ENCODE measurements at places on chromosomes 7 and 10.

- DNase-seq = no peak
Measured at GRCh38 chr10:107423903-107424302, 259.4 kb upstream of the SORCS1 start.

DNA sequence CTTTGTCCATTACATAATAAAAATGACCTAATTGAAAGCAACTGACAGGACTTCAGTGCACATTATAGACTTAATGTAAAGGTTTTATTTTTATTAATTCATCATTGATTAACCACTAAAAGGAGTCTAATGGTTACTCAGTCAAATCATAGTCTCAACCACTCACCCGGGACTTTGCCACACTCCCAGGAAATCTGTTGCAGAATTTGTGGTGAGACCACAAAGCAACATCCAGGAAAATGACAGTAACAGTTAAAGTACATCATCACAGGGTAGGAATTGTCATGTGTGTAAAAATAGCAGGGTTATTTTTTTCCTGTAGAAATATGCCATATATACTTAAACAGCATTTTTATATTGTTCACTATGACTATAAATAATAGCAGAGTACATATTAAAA lies 6.3 kb upstream of the HGF start:
- DNase-seq = peak; percentile 66

- no peak for DNase-seq
Measured at GRCh38 chr7:92034116-92034515, 93.5 kb downstream of the AKAP9 start.

DNA sequence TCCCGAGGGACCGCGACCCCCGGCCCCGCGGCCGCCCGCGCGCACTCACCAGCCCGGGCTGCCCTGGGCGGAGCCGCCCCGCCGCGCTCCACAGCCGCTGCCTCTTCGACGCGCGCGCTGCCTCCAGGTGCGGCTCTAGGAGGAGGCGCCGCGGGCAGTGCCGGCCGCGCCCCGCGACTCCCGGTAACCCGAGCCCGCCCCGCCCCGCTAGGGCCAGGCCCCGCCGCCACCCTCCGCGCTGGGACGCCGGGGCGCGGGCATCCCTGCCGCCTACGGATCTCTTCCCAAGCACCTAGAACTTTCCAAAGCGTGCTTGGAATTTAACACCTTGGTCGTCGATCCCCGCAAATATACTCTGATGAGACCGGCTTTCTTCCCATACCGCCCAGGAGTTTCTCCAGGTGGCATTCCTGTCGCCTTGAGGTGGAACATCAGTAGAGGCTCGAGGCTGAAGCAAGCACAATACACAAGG lies at the start of gene SLC26A5:
SLC26A5 (minus strand) TSS at position 159 of the 472 bp plus-strand sequence. CDS start 24,693 bp downstream, outside the sequence.
- no peak for DNase-seq

- peak; percentile 90 for DNase-seq
Measured at GRCh38 chr10:44935201-44935965, 24.2 kb upstream of the RASSF4 start.

DNA sequence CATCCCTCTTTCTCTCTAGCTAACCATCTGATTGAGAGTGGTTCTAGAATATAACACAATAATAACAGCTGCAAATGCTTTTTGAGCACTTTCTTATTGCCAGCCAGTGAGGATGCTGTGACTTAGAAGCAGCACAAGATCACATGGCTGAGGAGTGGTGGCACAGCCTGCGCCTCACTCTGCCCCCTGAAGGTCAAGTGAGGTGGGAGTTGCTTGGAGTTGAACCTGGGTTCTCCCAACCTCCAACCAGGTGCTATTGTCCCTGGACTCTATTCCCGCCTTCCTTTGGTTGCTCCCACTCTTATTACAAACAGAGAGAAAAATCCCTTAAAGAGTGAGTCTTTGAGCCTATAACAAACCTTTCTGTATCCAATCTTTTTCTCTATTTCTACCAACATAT lies 280.3 kb upstream of the PODXL start:
- no peak for DNase-seq

DNA sequence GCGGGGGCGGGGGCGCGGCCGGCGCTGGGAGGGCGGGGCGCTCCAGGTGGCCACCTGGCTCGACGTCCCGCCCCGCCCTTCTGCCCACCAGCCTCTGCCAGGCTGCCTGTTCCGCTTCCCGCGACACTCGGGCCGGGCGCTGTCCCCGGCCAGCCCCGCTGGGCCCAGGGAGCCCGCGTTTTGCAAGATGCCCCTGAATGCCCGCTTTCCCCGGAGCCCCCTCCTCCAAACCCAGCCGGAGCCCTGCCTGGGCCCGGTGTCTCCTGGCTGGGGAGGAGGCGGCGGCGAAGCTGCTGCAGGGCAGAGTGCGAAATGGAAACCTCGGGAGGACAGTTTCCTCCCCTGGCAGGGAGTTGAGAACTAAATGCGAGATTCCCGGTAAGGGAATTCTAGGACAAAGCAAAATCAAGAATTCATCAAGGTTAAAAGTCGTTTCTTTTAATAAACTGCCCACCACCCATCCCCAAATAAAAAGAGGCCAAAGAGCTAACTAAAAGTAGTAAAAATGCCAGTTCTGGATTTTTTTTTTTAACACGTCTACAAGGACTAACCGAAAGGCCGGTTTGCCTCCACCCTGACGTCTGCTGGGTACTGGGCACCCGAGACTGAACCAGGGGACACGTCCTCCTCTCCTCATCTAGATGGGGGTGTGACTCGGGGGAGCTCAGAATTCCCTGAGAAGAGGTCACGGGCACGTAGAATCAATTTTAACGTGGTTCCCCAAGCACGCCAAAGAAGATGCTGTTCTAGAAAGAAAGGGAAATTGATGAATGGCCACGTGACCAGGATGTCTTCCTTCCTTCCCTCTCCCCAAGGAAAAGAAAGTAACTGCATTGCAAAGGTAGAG lies 200.4 kb upstream of the NFE2L3 start:
- DNase-seq = no peak

GRCh38 chr7:28433699-28434219 lies 21.4 kb downstream of the CREB5 start:
- DNase-seq = peak; percentile 81

DNA sequence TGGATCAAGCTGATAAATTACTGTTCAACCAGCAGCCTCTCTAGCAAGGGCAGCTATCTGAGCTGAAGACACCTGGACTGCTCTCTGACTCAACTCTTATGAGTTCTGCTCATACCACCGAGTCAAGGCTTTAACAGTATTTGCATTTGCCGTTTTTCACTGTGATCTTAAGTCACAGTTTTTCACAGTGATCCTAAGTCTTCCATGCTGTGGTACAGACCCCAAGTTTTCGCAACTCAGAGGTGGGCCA lies 31.3 kb downstream of the PIP4K2A start:
- DNase-seq = peak; percentile 86

- no peak for DNase-seq
Measured at GRCh38 chr10:113894581-113894980, 40.1 kb downstream of the NHLRC2 start.

DNA sequence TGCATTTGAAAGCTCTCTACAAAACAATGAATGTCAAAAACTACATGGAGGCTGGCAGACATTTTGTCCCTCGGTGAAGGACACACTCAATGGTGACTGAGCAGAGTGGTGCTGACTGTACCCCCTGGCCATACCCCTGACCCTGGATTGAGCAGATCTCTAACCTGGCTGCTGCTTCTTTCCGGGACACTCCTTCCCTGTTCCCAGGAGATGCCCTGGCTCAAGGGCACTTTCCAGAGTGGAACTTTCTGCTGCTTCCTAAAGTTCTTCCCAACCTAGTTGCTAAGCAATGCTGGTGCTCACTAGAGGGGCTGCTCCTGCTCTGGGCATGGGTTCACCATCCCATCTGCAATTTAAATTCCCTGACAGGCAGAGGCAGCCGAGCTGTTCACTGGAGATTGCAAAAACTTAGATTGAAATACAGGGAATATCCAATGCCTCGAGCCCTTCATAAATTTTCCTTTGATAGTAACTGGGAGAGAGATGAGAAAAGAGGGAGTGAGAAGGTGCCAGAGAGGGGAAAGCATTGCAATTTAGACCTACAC lies 384.3 kb upstream of the PODXL start:
- DNase-seq = no peak

- peak; percentile 43 for DNase-seq
Measured at GRCh38 chr10:47152861-47153349, 147.1 kb upstream of the GDF10 start.

- DNase-seq = no peak
Measured at GRCh38 chr7:34048445-34048844, 143.1 kb downstream of the BMPER start.

GRCh38 chr10:112532189-112532588 lies 85.2 kb downstream of the VTI1A start:
- DNase-seq = no peak

GRCh38 chr10:103669243-103669929 lies 175.9 kb downstream of the NEURL1 start:
- no peak for DNase-seq

GRCh38 chr10:34538281-34538829 lies 276.7 kb downstream of the PARD3 start:
- no peak for DNase-seq

GRCh38 chr7:151793991-151794507 lies 82.9 kb downstream of the PRKAG2 start:
- no peak for DNase-seq

- DNase-seq = no peak
Measured at GRCh38 chr7:110521357-110521911, 569.5 kb upstream of the LRRN3 start.

DNA sequence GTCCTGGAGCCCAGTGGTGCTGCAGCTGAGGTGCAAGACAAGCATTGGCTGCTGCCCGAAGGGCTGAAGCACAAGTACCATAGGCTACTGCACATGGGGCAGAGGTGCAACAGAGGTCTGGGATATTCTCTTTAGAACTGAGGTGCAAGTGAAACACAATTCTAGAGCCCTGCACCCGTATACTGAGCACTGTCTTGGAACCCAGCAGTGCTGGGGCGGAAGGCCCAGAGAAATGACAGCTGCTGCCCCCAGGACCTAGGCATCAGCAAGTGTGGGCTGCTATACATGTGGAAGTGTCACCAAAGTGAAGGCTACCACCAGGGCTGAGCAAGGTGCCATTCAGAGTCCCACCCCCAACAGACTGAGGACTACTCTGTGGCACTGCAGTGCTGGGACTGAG lies 393.6 kb upstream of the STEAP1 start:
- DNase-seq = no peak

All from RCC 7860 (cell line).